Suppressor macrophage (primary cell): ENCODE measurements at places on chromosomes 12 and 14.
A peak's percentile ranks its signal among the peaks of the same experiment; 100 is the strongest.

DNA sequence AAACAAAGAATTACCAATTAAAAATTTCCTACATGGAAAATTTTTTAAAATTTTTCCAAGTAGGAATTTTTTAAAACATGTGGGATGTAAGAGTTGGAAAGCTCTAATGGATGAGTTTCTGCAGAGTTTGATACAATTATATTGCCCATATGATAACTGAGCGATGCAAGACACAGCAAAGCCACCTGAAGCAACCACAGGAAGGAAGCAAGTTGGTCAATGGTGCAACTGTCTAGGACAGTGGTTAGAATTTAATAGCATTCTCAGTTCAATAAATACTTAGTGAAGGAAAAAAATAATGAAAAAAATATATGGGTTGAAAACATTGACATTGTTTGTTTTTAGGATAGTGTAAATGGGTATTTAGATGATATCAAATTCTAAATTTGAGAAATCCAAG, 178.6 kb upstream of the GARIN2 start:
- no peak for DNase-seq

GRCh38 chr12:130457215-130457614, 119.5 kb downstream of the PIWIL1 start:
- DNase-seq = no peak

DNA sequence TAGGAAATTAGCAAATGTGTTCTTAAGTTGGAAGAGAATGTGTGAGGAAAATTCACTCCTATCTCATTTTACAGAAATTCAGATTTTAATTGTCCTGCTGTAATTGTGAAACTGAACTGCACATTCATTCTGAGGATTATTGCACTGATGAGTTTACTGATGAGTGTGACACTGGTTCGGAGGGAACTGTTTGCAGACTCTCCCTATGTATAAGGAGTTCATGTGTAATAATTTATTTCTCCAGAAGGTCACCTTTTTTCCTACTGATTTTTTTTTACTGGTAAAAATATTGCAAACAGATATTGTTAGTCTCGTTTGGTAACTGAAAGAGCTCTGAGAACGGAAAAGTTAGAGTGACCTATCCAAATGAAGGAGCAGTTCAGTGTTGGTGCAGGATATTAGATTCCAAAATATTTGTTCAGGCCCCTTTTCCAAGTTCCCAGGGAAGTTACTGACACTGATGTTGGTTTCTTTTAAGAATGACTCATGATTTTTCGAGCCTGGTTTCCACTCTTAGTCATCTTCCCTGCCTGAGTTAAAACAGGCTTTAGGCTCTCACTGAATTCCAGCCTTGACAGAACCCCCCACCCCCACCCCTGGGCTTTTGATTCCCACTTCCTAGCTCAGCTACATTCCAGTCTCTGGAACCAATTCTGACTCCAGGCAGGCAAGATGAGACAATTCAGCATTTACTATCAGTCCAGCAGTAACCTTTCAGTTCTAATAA, 18.4 kb downstream of the ANO6 start:
- peak; percentile 69 for DNase-seq

GRCh38 chr14:59464486-59465315, 479 bp downstream of the GPR135 start:
- DNase-seq = peak; percentile 63

DNA sequence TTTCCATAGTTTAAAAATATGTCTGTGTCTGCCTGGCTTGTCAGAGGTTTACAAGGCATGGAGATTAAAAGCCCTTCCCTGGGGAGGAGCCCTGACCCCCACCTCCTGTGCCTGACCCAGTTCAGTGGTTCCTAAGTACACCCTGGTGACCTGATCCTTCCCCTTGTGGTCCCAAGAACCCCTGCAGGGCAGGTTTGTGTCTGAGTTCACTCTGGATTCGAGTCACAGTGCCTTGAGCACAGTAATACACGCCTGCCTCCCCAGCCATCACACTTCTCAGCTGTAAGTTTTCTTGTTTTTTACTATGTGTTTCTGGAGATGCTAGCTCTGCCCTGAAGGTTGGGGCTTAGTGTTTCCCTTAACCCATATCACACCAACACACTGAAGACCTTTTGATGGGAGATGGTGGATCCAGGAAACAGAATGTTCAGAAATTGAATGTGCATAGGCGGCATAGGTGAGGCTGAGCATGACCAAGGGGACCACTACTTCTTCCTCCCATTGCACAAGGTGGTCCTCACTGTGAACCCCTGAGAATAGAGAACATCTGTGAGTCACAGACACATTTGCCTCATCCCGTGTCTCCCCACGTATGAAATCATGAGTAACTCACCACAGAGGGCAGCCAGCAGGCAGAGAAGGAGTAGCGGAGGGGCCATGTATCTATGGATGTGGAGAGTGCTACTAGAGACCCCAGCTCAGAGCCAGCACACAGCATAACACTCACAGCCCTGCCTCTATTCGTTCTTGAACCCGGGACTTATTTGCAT, 962.9 kb downstream of the TMEM121 start:
- no peak for DNase-seq
